Esophagus squamous epithelium (tissue), 5 donors: ENCODE measurements at places on chromosomes 7 and 10. TPM values are rescaled to one million over a fixed set of nuclear protein-coding genes. Genes with fewer than 3 reads are reported as not detected.
A peak's percentile ranks its signal among the peaks of the same experiment; 100 is the strongest.

- DNase-seq, result no peak
- no peaks in the 10 kb centered on the region for H3K27me3 ChIP-seq
- H3K36me3 ChIP-seq, result peaks cover 97% of the 10 kb centered on the region
These were observed 176.2 kb upstream of the CDCA7L start for GRCh38 chr7:22121702-22122474.

Gene PRSS2
- total RNA-seq, result not detected

Gene FOXP2
- 22.1 TPM for total RNA-seq

Gene SDK1
- total RNA-seq, result 4.1 TPM

DNA sequence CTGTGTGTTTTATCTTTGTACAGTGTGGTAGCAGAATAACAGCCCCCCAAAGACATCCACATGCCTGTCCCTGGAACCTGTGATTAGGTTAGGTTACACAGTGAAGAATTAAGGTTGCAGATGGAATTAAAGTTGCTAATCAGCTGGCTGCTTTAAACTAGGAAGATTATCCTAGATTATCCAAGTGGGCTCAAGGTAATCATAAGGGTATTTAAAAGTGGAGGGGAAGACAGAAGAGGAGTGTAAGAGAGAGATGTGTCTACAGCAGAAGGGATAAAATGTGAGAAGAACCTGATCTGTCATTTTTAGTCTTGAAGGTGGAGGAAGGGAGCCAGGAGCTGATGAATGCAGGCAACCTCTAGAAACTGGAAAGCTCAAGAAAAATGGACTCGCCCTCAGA is 117.6 kb downstream of the ARHGAP22 start:
- H3K27me3 ChIP-seq, result no peaks in the 10 kb centered on the region
- no peaks in the 10 kb centered on the region for H3K36me3 ChIP-seq
- no peak overlapping the region for H3K4me3 ChIP-seq
- no peak overlapping the region for H3K27ac ChIP-seq
- no peaks in the 10 kb centered on the region for H3K4me1 ChIP-seq

Gene ITIH5
- total RNA-seq, result 3.4 TPM

GRCh38 chr7:91993976-91994375 is 53.3 kb downstream of the AKAP9 start:
- no peak overlapping the region for H3K4me3 ChIP-seq
- H3K36me3 ChIP-seq, result no peaks in the 10 kb centered on the region
- no peaks in the 10 kb centered on the region for H3K4me1 ChIP-seq
- H3K27ac ChIP-seq, result no peak overlapping the region
- no peak for DNase-seq
- H3K27me3 ChIP-seq, result no peaks in the 10 kb centered on the region

GRCh38 chr10:10294881-10295529 is 722.7 kb upstream of the CELF2 start:
- peaks cover 7% of the 10 kb centered on the region for H3K4me1 ChIP-seq
- no peaks in the 10 kb centered on the region for H3K27me3 ChIP-seq
- H3K36me3 ChIP-seq, result no peaks in the 10 kb centered on the region
- no peak overlapping the region for H3K27ac ChIP-seq
- DNase-seq, result no peak

GRCh38 chr10:52757773-52758172 is 14.8 kb downstream of the MBL2 start:
- H3K4me1 ChIP-seq, result no peaks in the 10 kb centered on the region
- H3K27ac ChIP-seq, result no peak overlapping the region
- no peak overlapping the region for H3K4me3 ChIP-seq
- H3K27me3 ChIP-seq, result no peaks in the 10 kb centered on the region

- H3K4me3 ChIP-seq, result no peak overlapping the region
- H3K4me1 ChIP-seq, result no peaks in the 10 kb centered on the region
- no peak for DNase-seq
These were observed 70.4 kb upstream of the ITPRID1 start for GRCh38 chr7:31443457-31443856.

DNA sequence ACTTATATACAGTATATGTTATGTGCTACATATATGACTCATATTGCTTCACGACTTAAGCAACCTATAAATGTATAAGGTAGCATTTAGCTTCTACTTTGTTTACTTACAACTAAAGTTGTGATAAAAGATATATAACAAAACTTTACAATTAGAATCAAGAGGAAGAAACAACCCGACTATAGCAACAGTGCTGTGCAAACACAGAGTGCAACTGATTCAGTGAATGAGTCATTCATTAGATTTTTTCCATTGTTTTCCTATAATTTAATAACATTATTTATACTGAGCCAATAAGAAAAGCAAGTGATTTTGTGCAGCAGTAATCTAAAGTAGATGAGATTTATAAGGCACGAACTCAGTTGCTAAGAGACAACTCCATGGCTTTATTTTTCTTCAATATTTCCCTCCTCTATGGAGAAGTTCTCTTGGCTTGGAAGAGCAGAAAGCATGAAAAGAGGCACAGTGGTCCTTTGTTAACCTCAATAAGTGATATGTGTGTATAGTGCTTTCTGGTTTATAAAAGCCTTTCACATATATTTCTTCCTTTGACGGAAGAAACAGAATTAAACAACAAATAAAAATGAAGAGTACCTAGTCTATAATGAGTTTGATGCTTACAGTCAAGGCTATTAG is 19.8 kb downstream of the CEP41 start:
- no peak for DNase-seq
- no peaks in the 10 kb centered on the region for H3K36me3 ChIP-seq
- no peaks in the 10 kb centered on the region for H3K27me3 ChIP-seq
- H3K4me1 ChIP-seq, result no peaks in the 10 kb centered on the region

Gene MYOZ1
- total RNA-seq, result 0.19 TPM

DNA sequence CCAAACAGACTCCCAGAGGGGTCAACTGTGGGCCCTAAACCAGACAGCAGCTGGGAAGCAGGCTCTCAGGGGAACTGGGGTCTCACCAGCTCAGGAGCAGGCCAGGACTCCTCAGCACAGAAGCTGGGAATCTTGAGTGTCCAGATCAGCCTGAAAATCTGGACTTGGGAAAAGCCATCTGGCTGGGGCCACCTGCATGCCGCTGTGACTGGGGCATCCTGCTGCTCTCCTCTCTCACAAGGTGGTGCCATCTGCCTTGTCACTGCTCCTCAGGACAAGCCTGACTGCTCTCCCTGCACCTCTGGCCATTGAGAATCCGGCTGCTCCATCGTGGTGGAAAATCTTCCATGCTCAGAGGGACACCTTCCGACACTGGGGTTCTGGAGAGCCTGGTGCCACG is 141.4 kb downstream of the PLPP4 start:
- no peaks in the 10 kb centered on the region for H3K36me3 ChIP-seq
- no peaks in the 10 kb centered on the region for H3K27me3 ChIP-seq
- H3K4me3 ChIP-seq, result no peak overlapping the region
- no peak overlapping the region for H3K27ac ChIP-seq
- H3K4me1 ChIP-seq, result no peaks in the 10 kb centered on the region
- DNase-seq, result no peak

- H3K27me3 ChIP-seq, result no peaks in the 10 kb centered on the region
- no peaks in the 10 kb centered on the region for H3K36me3 ChIP-seq
- H3K4me1 ChIP-seq, result peaks cover 10% of the 10 kb centered on the region
- H3K4me3 ChIP-seq, result no peak overlapping the region
These were observed 7.0 kb downstream of the ANKMY2 start for GRCh38 chr7:16638282-16639280.

Gene CTTNBP2
- 8.5 TPM for total RNA-seq

DNA sequence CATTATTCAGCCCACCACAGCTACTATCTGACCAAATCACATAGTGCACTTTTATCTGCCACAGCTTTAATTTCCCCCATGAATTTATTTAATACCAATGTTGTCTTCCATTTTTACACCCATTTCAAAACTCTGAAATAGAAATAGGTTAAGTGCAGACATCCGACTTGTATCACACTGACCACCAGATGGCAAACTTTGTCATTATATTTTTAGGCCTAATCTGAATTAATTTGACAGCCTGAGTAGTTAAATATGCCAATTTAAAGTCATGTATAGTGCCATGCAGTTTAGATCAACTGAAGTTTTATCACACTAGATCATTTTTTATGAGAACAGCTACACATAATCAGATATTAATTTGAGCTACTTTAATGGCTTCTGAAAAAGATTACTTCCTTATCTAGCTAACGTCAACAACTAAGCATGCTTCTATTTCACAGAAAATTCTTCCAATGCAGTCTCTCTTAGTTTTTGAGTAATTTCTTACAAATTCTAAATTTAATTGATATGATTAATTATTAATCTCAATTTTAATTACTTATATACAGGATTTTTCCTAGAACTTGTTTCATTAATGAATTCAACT is 566.4 kb downstream of the GFRA1 start:
- H3K36me3 ChIP-seq, result no peaks in the 10 kb centered on the region
- no peak overlapping the region for H3K4me3 ChIP-seq
- H3K27me3 ChIP-seq, result no peaks in the 10 kb centered on the region
- H3K4me1 ChIP-seq, result no peaks in the 10 kb centered on the region
- DNase-seq, result no peak

- no peak overlapping the region for H3K27ac ChIP-seq
- H3K4me1 ChIP-seq, result peaks cover 5% of the 10 kb centered on the region
- DNase-seq, result no peak
- no peaks in the 10 kb centered on the region for H3K27me3 ChIP-seq
- no peaks in the 10 kb centered on the region for H3K36me3 ChIP-seq
- H3K4me3 ChIP-seq, result no peak overlapping the region
These were observed 24.2 kb upstream of the PRKAG2 start for GRCh38 chr7:151900986-151901621.

GRCh38 chr10:48406204-48406603 is 99.7 kb downstream of the MAPK8 start:
- H3K4me3 ChIP-seq, result no peak overlapping the region
- no peaks in the 10 kb centered on the region for H3K4me1 ChIP-seq
- no peaks in the 10 kb centered on the region for H3K36me3 ChIP-seq
- no peak overlapping the region for H3K27ac ChIP-seq
- no peaks in the 10 kb centered on the region for H3K27me3 ChIP-seq

DNA sequence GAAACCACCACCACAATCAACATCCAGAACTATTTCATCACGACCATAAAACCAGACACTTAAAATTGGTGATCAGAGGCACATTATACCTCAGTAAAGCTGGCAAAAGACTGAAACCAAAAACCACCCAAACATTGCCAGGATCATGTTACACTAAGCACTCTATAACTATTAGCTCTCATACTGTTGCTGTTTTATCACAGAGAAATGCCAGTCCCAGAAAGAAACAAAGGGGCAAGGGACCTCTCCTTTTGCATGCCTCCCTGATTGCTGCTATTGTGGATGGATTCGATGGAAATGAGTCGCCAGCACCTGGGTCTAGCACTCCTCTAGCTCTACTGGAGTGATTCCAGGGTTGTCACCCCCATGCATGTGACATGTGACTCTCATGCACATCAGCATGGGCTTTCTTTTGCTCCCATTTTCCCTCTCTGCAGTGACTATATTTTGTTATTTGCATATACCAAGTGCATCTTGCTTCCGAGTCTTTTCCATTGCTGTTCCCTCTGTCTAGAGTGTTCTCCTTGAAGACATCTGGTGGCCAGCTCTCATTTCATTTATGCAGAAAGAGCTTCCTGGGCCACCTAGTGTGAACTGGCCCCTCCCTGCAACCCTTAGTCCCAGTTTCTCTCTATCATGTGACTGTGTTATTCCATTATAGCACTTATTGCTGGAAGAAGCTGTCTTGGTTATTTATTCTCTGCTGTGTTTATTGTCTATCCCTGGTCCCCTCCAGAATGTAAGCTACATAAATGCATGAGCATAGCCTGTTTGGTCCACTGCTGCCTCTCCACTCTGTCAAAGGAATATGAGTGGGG is 300.6 kb downstream of the PLXNA4 start:
- no peak for DNase-seq
- no peak overlapping the region for H3K27ac ChIP-seq
- no peaks in the 10 kb centered on the region for H3K4me1 ChIP-seq
- no peak overlapping the region for H3K4me3 ChIP-seq

- H3K4me3 ChIP-seq, result no peak overlapping the region
- no peak for DNase-seq
These were observed 2.6 kb upstream of the SAMD8 start for GRCh38 chr10:75108684-75109458.

- no peak for DNase-seq
- H3K27ac ChIP-seq, result no peak overlapping the region
- H3K4me3 ChIP-seq, result no peak overlapping the region
These were observed 390.0 kb downstream of the EXOC4 start for GRCh38 chr7:133642907-133643306.

GRCh38 chr7:16114633-16115032 is 306.7 kb downstream of the CRPPA start:
- no peaks in the 10 kb centered on the region for H3K4me1 ChIP-seq
- no peaks in the 10 kb centered on the region for H3K36me3 ChIP-seq
- no peak overlapping the region for H3K27ac ChIP-seq
- H3K4me3 ChIP-seq, result no peak overlapping the region
- no peak for DNase-seq

GRCh38 chr7:79590916-79591623 is 137.6 kb upstream of the MAGI2 start:
- H3K27me3 ChIP-seq, result no peaks in the 10 kb centered on the region
- no peak overlapping the region for H3K4me3 ChIP-seq
- no peaks in the 10 kb centered on the region for H3K4me1 ChIP-seq

Gene LRRC18
- total RNA-seq, result not detected

- H3K4me3 ChIP-seq, result no peak overlapping the region
- H3K27ac ChIP-seq, result peak overlapping the region; percentile 18
- DNase-seq, result no peak
- H3K36me3 ChIP-seq, result peaks cover 52% of the 10 kb centered on the region
- peaks cover 19% of the 10 kb centered on the region for H3K4me1 ChIP-seq
These were observed 4.6 kb downstream of the DCLRE1C start for GRCh38 chr10:14949291-14949690.

- H3K27me3 ChIP-seq, result no peaks in the 10 kb centered on the region
- peak overlapping the region; percentile 82 for H3K27ac ChIP-seq
- H3K36me3 ChIP-seq, result no peaks in the 10 kb centered on the region
- H3K4me3 ChIP-seq, result no peak overlapping the region
- no peak for DNase-seq
- peaks cover 37% of the 10 kb centered on the region for H3K4me1 ChIP-seq
These were observed 21.6 kb downstream of the TES start for GRCh38 chr7:116231949-116232348.

GRCh38 chr10:31574577-31574976 is 255.6 kb downstream of the ZEB1 start:
- H3K27me3 ChIP-seq, result no peaks in the 10 kb centered on the region
- H3K4me3 ChIP-seq, result no peak overlapping the region
- H3K36me3 ChIP-seq, result no peaks in the 10 kb centered on the region
- H3K4me1 ChIP-seq, result no peaks in the 10 kb centered on the region

DNA sequence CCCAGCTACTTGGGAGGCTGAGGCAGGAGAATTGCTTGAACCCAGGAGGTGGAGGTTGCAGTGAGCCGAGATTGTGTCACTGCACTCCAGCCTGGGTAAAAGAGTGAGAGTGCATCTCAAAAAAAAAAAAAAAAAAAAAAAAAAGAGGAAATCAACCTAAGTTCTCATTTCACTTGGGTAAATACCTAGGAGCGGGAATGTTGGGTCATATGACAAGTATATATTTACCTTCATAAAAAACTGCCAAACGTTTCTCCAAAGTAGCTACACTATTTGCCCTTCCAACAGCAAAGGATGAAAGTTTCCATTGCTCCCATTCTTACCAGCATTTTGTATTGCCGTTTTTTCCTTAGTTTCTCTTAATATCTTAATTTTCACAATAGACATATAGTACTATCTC is 9.8 kb downstream of the P4HA1 start:
- no peaks in the 10 kb centered on the region for H3K27me3 ChIP-seq
- DNase-seq, result no peak
- H3K36me3 ChIP-seq, result no peaks in the 10 kb centered on the region
- H3K27ac ChIP-seq, result no peak overlapping the region
- H3K4me1 ChIP-seq, result peaks cover 3% of the 10 kb centered on the region
- H3K4me3 ChIP-seq, result no peak overlapping the region

- no peak overlapping the region for H3K27ac ChIP-seq
- no peak overlapping the region for H3K4me3 ChIP-seq
- H3K27me3 ChIP-seq, result no peaks in the 10 kb centered on the region
These were observed 221.5 kb downstream of the SUGCT start for GRCh38 chr7:40356312-40356711.
